Pons (tissue), 1 donor: ENCODE measurements at places on chromosomes 6 and 20.

GRCh38 chr20:57908704-57909630 lies 199.2 kb upstream of the PMEPA1 start:
- DNase-seq: no peak

GRCh38 chr6:80235647-80236046 lies 129.2 kb downstream of the BCKDHB start:
- peak; percentile 25 for DNase-seq

GRCh38 chr6:109467696-109468095 lies 12.1 kb upstream of the MICAL1 start:
- DNase-seq: no peak

DNA sequence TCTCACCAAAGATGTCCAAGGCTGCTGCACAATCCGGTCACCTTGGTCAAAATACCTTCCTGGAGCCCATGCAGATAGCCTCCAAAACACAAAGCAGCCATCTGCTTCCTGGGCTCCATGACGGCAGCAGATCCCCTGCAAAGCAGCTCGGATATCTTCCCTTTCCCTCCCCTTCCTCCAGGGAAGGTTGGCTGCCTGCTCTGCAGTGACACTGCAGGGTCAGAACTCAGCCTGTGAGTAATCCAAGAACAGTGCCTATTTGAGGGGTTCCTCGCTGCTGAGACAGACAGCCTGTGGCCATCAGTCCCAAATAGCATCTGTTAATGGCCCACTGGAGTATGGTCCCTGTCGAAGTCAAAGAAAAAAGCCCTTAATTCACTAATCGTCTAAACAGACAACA lies 270.8 kb downstream of the PREX1 start:
- DNase-seq: peak; percentile 11

DNA sequence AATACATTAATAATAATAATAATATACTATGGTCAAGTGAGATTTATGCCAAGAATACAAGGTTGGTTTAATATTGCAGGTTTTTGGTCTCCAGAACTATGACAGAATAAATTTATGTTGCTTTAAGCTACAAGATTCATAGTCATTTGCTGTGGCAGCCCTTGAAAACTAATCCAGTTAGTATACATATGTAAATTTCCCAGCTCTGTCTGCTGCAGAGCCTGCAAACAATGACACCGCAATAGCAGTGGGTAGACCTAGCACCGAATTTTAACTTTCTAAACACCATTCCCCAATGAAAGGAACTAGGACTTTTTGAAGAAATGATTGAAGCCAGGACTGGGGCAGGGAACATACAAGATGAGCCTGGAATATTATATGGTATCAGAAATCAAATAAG lies 647.7 kb upstream of the NRSN1 start:
- no peak for DNase-seq

GRCh38 chr6:21438237-21438985 lies 155.1 kb upstream of the SOX4 start:
- DNase-seq: no peak
